Urothelium cell line (cell line): ENCODE measurements at places on chromosomes 4 and X.

DNA sequence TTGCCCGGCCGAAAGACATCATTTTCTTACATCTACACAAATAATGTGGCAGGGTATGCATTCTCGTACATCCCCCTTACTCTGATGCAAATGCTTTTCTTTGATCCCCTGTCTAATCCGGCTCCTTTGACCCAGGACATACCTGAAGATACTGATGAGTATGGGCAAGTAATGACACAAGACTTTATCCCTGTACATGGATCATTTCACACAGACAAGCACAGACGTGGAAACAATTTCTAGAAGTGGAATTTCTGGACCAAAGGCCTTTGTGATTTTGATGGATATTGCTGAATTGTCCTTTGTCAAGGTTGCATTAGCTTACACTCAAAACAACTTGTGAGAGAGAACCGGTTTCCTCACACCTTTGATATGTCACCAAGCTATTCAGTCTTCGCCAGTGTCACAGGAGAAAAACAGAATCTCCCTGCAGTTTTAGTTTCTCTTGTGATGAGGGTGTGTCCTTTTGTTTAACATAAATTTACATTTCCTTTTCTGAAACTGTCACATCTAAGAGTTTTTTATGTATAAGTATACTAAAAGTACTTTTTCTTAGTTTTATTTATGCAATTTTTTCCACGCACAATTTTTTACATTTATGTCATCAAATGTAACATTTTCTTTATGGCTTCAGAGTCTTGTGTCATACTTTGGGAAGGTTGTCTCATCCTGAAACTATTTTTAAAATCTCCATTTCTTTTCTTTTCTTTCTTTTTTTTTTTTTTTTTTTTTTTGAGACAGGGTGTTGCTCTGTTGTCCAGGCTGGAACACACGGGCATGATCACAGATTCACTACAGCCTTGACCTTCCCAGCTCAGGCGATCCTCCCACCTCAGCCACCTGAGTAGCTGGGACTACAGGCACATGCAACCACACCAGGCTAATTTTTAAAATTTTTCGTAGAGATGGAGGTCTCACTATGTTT lies 25.2 kb downstream of the RWDD4 start:
- DNase-seq, result no peak

DNA sequence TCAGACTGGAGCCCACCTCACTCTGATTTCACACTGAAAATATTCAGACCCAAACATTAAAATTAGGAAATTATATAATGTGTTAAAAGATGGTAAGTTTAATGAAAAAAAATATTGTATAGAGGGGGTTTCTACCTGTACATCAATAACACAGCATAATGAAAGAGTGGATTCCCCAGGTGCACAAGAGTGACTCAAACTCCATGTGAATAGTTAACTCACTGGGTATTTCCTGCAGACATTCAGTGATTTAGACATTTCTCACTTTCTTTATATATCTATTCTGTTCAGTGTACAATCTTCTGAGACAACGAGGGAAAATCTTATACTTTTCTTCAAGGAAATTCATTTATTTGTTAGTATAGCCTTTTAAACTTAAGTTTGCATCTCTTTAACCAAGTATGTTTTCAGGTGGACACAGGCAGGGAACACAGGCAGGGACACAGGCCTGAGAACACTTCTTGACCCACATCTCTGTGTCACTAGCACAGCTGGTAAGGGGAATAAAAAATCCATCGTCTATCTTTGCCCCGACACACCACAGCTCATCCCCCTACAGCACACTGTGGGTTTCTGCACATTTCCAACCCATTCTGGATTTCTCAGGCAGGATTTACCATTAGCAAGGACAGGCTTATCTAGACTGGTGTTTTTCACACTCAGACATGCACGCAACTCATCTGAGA lies 525.5 kb upstream of the BOD1L1 start:
- no peak for DNase-seq

- no peak for DNase-seq
Observed at GRCh38 chr4:107996949-107997788, 7.5 kb downstream of the HADH start.

DNA sequence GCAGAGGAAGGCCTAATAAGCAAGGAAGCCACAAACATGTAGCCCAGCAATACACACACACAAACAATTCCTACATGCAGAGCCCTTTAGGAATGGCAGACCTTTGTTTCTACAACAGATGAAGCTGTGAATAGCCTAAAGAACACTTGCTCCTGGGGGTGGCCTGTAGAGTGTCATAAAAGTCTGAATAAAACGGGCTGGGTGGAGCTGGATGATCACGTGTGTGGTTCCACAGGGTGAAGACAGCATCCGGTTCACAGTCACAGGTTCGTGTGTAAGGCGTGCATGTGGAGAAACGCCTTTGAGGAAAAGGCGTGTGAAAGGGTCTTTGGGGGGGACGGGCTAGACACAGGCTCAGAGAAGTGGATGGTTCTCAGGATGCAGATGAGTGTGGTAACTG lies 156.1 kb downstream of the AFAP1 start:
- no peak for DNase-seq

DNA sequence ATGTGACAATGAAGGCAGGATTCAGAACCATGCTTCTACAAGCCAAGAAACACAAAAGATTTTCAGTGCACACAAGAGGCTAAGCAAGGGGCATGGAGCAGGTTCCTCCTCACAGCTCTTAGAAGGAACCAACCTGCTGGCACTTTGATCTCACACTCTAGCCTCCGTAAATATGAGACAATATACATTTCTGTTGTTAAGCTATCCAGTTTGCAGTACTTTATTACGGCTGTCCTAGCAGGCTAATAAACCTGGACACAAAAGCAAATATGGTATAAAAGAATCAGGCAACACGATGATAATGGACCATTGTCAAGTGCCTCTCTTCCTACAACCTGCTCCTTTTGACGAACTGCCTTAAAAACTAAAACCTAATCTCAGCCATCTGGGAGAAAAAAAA lies 114.5 kb downstream of the ZAR1 start:
- no peak for DNase-seq

DNA sequence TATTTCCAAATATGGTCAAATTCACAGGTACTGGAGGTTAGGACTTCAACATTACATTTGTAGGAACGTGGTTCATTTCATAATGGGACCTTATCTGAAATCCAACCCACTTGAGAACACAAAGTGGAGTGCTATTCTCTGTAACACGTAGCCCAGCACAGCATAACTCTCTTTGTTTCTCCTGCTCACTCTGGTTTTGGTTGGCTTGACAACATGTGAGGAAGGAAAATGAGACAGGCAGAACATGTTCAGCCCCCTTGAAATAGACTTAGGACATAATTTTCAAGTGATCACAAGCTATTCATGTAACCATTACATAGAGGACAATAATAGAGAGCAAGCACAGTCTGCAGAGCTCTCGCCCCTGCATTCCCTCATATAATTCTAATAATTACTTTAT lies 115.1 kb upstream of the SMIM10 start:
- DNase-seq, result no peak

DNA sequence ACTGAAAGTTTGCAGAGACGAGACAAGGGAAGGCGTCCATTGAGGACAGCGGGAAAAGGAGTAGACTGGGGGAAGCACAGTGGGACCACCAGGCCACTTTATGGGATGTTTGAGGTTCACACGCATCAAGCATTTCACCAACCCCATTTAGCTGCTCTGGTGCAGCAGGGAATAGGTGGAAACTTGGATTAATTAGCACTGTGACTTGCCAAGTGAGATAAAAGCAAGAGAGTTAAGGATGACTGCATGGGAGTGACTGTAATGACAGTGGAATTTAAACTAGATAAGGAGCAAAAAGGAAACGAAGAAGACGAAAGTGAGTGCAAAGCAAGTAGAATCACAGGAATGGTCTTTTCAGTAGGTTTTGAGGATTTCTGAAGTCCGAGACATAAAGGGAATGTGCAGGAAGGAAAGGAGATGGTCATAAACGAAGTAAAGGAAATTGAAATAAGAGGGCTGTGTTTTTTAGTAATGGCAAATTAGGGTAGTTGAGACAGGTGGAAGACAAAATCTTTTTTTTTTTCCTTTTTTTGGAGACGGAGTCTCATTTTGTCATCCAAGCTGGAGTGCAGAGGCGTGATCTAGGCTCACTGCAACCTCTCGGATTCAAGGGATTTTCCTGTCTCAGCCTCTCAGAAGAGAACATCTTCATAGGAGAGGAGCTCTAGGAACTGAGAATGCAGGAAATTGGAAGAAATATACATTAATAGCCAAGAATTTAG lies 119.0 kb upstream of the MAP9 start:
- no peak for DNase-seq
